ENCODE measurements at places on chromosomes 7 and 10.

- DNase-seq = no peak
These were observed 15.4 kb upstream of the FKBP9 start for GRCh38 chr7:32941681-32942414.

DNA sequence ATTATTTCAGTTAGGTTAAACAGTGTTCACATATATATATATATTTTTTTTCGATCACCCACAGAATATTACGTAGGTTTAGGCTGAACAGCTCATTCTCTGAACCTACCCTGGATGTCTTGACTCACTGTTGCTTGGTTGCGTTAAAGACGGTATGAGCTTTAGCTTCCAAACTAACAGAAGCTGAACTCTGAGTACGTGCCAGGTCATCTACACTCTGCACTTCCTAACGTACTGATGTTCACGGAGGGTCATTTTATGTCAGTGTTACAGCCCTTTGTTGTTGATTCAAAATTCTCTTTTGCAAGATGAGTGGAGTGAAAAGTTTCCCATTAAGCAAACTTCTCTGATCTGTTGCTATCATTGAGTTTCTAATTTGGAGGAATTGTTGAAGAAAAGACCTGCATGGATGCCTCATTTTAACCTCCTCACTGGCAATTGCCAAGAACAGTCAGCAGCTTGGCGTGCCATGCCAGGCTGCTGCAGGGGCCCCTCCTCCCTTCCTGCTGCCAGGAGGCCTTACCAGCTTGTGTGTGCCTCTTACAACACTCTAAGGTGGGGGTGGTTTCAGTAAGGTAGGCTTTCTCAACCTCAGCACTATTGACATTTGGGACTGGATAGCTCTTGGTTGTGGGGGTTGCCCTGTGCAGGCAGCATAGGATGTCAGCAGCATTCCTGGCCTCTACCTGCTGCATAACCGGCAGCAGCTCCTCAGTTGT, 44.3 kb downstream of the INSYN2A start:
- DNase-seq = no peak

GRCh38 chr7:113087071-113087998, 708 bp upstream of the GPR85 start:
- no peak for DNase-seq

GRCh38 chr10:8462565-8462964, 408.1 kb downstream of the GATA3 start:
- DNase-seq = no peak

DNA sequence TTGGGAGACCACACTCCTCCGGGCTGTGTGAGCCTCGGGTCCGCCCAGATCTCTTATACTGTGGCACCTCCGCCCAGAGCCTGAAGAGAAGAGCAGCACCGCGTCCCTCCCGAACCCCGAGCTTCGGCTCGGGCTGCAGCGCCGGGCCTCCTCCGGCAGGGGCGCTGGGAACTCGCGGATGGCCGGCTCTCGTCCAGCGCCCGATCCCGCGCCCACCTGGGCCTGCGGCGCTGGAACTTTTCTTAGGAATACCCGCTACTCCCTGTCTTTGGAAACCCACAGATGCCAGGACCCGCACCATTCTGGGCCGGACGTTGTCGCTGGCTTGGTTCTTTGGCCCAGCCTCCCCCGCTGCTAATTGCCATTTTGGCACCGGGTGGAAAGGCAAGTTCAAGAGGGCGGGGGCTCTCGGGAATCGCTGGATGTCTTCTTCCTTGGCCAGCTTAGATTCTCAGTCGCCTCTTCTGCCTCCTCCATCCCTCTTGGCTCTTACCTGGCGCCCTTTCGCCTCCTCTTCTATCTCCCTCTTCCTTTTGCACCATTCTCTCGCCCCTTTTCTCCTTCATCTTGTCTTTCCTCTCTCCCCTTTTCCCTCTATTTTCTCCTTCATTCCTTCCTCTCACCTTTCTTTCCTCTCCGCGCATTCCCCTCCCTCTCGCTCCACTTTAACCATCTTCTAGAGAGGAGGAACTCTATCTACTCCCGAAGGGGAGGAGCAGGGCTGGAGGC, 2.1 kb upstream of the SORCS3 start:
- DNase-seq = no peak
